ENCODE measurements at places on chromosomes 12 and 14. TPM values are rescaled to one million over a fixed set of nuclear protein-coding genes. Genes with fewer than 3 reads are reported as not detected.

DNA sequence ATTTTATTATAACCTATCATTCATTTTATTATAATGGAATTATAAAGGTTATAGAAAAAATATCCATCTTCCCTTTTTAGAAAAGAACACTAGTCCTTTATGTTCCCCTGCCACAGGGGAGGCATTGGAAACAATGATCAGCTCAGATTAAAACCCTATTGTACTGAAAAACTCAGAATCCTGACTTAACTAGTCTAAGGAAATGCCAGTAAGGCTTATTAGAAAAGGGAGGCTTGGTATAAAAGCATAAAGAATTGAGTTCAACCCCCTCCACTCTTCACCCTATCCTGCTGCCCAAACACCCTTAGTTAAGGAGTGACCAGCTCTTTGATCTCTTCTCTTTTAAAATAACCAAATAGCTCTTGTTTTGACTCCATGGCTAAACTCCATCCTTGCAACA lies 36.0 kb downstream of the PUS7L start:
- no peak for DNase-seq

BHLHE41 gene
- total RNA-seq: 0.78 TPM

SMOC1 gene
- total RNA-seq: 10.9 TPM

GRCh38 chr12:56724701-56724971 lies 463 bp downstream of the NACA start:
- no peak for DNase-seq

DNA sequence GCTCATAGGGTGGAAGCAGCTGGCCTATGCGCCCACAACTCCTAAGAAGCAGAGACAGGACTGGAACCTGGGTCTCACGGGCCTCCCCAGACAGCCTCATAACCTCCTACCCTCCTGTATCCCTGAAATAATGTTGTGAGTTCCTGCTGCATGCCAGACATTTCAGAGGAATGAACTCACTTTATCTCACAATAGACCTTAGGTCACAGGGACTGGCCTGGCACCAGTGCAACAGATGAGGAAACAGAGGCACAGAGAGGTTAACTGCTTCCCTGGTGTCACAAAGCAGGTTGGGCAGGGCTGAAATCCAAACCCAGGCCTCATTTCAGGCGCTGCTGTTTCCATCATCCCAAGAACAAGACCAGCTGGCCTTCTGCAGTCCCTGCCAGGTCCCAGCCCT lies 5.3 kb downstream of the PHETA1 start:
- no peak for DNase-seq

AMDHD1 gene
- 0.41 TPM for total RNA-seq

DNA sequence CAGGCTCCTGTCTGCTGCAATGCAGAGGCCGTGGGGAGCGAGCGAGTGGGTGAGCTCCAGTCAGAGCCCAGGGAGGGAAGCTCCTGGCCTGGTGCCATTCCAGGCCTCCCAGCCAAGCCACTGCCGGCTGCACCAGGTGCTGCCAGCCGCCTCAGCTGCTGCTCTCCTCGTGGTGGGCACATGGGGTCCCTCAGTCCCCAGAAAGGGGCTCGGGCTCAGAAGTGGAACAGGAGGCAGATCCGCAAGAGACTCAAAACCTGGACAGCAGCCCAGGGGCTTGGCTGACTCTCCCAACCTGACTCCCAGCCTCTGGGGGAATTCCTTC lies 2.4 kb downstream of the ABCB9 start:
- no peak for DNase-seq

DNA sequence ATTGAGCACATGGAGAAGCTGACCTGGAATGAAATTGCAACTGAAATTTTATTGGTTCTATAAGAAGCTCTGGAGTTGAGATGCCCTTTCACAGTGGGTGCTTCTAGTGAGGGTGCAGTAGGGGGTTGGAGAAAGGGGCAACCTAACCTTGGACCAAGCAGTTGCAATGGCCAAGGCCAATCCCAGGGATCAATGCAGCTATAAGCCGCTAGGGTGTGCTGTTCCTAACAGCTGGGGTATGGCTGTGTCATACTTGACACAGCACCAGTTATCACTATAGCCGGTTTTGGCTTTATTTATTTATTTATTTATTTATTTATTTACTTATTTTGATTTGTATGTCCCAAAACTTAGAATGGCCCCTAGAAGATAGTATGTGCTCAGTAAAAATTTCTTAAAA lies 505.9 kb downstream of the FLRT2 start:
- DNase-seq: no peak

DNA sequence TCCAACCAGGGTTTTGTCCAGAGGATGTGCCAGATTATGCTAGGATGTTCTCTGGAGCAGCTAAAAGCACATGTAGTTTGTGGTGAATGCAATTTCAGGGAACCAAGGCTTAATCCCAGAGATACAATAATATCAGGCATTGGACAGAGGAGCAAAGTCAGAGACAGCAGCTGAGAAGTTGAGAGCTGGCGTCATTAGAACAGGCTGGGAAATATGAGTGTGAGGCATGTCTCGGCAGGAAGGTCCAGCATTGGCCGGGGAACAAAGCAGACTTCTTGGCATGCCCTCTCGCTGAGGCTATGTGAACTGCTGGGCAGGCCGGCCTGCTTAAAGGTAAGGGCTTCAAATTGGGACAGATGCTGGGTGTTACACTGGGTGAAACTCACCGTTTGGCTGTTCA lies 125.4 kb downstream of the CAND1 start:
- DNase-seq: no peak

- DNase-seq: no peak
Observed at GRCh38 chr14:94671870-94672444, 59.8 kb downstream of the SERPINA3 start.

DNA sequence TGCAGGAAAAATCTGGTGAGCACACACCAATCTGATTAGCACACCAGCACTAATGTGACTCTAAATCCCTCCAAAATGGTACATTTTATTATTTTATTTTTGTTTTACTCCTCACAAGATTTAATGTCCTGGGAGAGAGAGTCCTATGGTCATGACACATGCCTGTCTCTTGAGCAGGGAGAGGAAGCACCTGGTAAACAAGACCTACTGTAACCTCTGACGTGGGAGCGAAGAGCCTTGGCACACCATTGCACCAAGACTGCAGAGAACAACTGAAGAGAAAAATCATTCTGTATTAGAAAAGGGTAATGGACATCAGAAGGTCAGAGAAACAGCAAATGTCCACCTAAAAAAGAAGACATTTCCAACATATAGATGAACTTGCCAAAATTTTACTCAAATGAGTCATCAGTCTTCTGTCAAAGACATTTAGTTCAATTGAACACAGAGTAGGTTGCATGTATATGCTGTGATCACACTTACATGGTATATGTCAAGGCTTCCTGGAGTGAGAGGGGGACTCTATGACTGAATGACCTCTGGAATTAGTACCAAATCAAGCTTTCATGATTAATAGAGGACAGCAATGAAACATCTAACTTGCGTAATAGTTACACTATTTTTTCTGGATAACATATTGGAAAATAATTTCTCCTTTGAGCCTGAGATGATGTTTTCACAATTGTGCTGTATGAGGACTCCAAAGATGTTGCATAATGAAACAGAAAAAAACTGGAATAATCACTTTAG lies 186.9 kb upstream of the FLRT2 start:
- DNase-seq: no peak

DNA sequence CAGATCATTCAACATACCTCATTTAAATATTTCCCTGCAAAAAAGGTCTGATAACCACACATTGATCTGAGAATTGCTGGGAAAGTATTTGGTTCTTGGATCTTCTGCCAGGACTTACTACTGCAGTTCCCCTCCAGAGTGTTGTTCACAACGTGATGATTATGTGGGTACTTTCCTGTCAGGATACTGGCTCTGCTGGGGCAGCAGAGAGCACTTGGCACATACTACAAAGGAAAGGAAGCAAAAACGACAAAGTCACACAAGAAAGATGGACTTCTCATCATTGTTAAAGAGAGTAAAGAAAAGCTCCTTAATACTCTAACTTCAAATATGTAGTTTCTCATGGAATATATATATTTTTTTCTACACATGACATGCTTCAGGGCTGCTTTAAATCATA lies 11.5 kb downstream of the GNS start:
- DNase-seq: no peak

GRCh38 chr14:65686761-65687160 lies 274.2 kb downstream of the FUT8 start:
- DNase-seq: no peak

TOMM20L gene
- total RNA-seq: 0.55 TPM

DNA sequence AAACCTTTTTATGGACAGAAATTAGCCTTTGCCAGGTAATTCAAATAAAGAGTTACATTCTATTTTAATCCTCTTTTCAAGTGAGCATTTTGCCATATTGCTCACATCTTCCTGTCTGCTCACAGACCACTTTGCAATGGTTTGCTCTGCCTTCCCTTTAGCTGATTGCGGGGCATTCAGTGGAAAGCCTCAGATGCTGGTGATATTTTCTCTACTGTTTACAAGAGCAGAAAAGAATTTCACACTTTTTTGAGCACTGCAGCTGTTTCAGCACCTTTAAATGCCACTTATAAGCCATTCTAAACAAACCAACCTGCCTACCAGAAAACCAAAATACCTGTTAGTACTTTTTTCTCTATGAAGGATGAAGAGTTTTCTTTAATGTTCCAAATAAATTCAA lies 195.7 kb upstream of the LRIG3 start:
- DNase-seq: no peak

GPR162 gene
- 5.5 TPM for total RNA-seq

- no peak for DNase-seq
Observed at GRCh38 chr12:27290501-27291168, 42.0 kb upstream of the BMAL2 start.

- no peak for DNase-seq
Observed at GRCh38 chr12:76855271-76855670, 23.5 kb downstream of the CSRP2 start.

ARHGDIB gene
- 0.79 TPM for total RNA-seq

DNA sequence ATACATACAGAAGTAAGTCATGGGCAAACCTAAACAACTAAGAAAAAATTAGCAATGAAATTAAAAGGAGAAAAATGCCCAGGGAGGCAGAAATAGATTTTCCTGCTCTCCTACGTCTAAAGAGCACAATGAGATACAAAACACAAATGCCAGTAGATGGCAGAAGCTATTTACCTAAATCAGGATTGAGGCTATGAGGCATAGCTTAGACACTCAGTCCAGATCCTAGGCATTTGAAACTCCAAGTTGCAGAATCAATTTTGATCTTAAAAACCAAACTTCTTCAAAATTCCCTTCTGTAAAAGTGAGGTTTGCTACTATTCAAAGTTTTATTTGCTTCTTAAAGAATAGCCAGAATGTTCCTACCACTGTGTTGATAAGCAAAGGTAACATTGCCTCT lies 368.6 kb downstream of the DAD1 start:
- DNase-seq: no peak

DNA sequence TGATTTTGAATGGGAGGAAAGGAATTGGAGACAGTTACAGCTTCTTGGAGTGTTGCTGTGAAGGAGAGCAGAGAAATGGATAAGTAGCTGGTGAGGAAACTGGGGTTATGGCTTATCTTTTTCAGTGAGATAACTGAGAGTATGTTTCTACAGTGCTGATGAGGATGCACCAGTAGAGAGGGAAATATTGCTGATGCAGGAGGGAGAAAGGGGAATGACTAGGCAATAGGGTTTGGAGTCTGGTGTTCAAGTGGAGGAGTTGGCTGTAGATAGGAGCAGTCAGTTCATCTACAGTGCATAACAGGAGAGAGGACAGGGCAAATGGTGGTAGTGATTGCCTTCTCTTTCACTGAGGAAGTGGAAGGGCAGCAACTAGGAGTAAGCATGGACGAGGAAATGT lies 33.0 kb downstream of the SPATS2 start:
- DNase-seq: no peak

DNA sequence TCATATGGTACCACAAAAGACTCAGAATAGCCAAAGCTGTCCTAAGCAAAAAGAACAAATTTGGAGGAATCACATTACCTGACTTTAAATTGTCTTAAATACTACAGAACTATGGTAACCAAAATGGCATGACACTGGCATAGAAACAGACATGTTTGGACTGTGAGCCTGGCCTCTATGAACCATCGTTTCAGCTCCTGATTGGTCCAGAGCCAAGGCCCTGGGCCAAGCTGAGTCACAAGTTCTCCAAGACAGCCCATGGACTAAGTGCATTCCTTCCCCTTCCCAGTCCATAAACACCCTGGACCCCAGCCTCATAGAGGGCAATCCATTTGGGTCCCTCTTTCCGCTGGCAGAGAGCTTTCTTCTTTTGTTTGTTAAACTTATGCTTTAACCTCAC lies 12.1 kb upstream of the PRR4 start:
- no peak for DNase-seq

AICDA gene
- not detected for total RNA-seq

OR4E2 gene
- not detected for total RNA-seq

GRCh38 chr14:61929651-61930050 lies 167.4 kb downstream of the SNAPC1 start:
- DNase-seq: no peak

B4GALNT1 gene
- 1.1 TPM for total RNA-seq

DNA sequence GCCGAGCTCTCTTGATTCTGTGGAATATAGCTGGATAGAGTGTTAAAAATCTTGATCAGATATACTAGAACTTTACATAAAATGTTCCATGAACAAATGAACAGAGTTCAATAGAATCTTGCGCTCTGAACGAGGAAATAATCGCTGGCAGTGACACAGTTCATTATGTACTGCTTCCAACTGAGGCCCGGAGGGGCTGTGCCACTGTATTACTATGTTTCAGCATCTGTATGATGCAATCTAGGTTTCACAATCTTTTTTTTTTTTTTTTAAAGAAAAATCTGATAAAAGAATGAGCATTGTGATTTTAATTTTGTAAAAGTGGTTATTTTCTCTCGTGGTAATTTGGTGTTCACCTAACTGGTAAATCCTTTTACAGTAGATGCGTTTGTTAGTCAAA lies 77.2 kb downstream of the FERMT2 start:
- no peak for DNase-seq

TCL1B gene
- not detected for total RNA-seq

GRCh38 chr14:54942913-54943312 lies 40.3 kb upstream of the GCH1 start:
- DNase-seq: no peak

LARP4 gene
- total RNA-seq: 58.5 TPM

- no peak for DNase-seq
Observed at GRCh38 chr12:101127521-101128219, 82.4 kb downstream of the SLC5A8 start.

KRT83 gene
- total RNA-seq: not detected

GRCh38 chr14:51368721-51369163 lies 128.7 kb downstream of the TMX1 start:
- no peak for DNase-seq

DNA sequence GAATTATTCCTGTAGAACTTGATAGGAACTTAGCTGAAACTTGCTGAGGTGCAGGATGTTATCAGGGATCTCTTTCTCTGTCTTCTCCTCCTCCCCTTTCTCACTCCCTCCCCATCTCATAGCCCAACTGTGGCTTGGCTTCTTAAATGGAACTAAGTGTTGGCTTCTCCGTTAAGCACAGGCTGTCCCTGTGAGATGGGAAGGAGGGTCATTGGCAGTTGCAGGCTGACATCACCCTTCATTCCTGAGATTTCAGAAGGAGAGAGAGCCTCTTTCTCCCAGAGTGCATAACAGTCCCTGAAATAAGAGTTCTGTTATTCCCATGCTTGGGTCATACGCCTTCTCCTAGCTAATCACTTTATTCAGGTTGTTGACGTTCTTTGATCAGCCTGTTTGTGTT lies 162.0 kb downstream of the UNC79 start:
- DNase-seq: no peak

MAP3K12 gene
- total RNA-seq: 11.9 TPM
